ENCODE measurements at places on chromosomes 1 and 21. TPM values are rescaled to one million over a fixed set of nuclear protein-coding genes. Genes with fewer than 3 reads are reported as not detected.

Gene ATAD3C
- 10.6 TPM for total RNA-seq

Gene FCGR3A
- total RNA-seq, result 0.13 TPM

Gene PM20D1
- 0.13 TPM for total RNA-seq

Gene RNU1-4
- total RNA-seq, result 1,290 TPM

Gene LCE3D
- total RNA-seq, result not detected

Gene CAMK1G
- total RNA-seq, result not detected

Gene ANKRD35
- not detected for total RNA-seq

Gene EPS15
- total RNA-seq, result 54.4 TPM

Gene A3GALT2
- total RNA-seq, result not detected
